SIG-M5 (cell line): ENCODE measurements at places on chromosomes 12 and 14.

DNA sequence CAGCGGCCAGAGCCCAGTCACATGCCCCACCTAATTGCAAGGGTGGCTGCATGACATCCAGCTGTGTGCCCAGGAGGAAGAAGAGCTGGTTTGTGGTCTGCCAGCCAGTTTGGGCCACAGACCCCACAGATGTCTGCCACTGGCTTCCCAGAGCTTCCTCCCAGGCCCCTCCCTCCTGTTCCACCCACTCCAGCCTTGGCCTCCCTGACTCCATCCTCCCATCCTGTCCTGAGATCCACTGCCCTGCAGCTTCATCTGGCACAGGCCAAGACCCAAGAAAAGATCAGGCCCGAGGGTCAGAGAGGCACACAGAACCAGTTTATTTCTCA is 5.9 kb downstream of the NGB start:
- no peak for DNase-seq

- DNase-seq, result no peak
These were observed 38.9 kb downstream of the FOXN3 start for GRCh38 chr14:89378119-89378518.

DNA sequence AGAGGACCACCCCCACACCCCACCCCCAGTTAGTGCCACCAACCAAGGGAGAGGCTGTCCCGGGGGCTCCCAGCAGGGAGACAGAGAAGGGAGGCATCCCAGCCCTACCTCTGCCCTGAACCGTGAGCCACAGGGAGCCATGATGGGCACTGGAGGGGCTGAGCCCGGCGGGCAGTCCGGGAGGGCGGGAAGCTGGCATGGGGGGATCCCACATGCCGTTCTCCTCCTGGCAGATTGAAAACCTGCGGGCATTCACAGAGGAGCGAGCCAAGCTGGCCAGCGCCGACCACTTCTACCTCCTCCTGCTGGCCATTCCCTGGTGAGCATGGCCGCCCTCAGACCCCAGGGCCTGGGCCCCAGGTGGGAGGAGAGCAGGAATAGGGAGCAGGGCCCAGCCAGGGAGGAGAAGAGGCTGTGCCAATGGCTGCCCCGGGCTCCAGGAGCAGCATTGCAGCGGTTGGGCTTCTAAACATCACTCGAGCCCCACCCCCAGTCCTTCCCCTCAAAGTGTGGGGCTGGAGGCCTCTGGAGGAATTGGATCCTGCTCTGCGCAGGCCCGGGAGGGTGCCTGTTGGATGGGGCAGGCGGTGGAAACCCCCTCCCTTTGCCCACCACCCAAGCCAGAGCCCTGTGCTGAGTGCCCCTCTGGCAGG is 14.5 kb upstream of the ADSS1 start:
- DNase-seq, result no peak

GRCh38 chr12:89947437-89948270 is 239.0 kb upstream of the ATP2B1 start:
- no peak for DNase-seq
